Activated CD4-positive, alpha-beta T cell treated with anti-CD3 and anti-CD28 coated beads for 4 hours (primary cell): ENCODE measurements at places on chromosomes 5 and 9.

GRCh38 chr5:56737002-56737621 is 78.2 kb upstream of the MAP3K1 start:
- no peak for DNase-seq

DNA sequence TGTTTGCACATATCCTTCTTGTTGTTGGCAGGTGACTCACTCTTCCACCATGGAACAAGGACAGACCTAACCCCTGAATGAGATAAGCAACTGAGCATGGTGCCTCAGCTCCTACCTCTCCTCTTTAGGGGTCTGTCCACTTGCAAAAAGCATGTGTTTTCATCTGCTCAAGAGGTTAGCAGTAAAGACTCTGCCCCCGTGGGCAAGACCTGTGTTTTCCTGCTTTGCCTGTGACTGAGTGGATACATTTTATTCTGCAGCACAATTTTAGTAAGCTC is 111.0 kb upstream of the LIFR start:
- DNase-seq: no peak

DNA sequence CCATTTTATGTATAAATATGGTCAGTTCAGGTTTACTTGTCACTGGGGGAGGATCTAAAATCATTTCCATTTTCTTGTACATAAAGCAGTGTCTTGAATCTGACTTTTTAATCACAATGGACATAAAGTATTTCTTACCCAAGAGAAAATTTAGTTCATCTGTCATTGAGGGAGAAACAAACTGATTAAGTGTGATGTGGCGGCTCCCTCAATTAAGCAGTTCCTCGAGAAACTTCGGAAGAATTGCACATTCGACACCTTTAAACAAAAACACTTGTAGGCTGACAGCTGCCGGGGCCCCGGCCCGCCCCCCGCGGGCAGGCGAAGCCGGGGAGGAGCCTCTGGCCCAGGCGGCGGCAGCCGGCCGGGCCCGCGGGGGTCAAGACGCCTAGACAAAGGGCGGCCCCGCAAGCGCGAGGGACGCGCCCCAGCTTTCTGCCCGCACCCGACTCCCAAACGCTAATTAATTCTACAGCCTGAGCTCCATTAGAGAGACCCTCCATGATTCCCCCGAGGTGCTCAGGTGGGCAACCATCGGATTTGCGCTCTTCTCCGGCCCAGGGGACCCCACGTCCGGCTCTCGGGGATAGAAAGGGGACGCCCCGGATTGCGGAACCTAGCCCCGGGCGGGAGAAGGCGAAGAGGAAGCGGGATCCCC is 750 bp downstream of the TRIM36 start:
- DNase-seq: no peak

- no peak for DNase-seq
Observed at GRCh38 chr9:28207657-28208056, 634.4 kb upstream of the C9orf72 start.

- no peak for DNase-seq
Observed at GRCh38 chr9:23288545-23288944, 537.5 kb downstream of the ELAVL2 start.

DNA sequence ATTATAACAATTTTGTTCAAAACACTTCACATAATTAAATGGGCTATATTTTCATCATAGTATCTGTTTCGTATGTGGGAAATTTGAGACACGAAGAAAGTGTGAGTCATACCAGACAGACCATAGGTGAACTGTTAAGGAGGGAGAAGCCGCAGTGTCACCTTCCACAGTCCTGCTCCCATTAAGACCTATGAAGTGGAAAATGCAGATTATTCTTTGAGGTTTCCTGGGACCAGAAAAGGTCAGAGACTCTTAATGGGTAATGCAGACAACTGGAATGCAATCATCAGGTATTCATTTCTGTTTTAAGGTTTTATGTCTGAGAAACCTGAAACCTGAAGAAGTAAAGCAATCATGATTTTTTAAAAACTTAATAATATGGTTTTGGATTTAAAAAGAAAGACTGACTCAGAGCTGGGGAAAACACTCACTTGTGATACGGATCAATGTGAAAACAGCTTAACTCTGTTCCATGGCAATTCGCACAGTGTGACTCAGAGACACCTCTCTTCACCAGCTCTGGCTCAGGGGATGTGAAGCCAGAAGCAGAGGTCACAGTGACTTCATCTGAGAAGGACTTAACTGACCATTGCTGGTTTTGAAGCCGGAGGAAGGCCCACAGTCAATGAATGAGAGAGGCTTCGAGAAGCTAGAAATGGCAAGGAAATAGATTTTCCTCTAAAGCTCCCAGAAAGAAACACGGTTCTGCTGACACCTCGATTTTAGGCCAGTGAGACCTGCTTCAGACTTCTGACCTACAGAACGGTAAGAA is 17.2 kb upstream of the GCNT1 start:
- DNase-seq: peak; percentile 18

DNA sequence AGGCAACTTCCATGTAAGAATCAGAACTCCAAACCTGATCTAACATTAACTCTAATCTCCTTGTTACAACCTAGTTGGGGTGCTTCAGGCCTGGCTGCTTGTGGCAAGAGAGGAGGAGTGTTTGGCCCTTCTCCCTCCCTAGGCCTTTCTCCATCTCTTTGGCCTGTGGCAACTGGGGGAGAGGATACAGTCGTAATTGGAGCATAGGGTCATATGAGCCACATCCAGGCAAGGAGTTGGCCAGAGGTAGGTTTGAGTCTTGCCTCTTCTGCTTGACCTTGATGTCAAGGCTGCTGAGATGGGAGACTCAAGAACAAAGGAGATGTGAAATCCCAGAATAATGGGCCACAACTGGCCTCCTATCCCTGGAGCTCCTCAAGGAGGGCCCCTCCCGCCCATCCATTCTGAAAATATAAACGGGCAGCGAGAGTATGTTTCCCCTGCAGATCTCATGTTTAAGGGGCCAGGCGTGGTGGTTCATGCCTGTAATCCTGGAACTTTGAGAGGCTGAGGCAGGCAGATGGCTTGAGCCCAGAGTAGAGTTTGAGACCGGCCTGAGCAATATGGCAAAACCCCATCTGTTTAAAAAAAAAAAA is 59.3 kb upstream of the ANGPTL2 start:
- no peak for DNase-seq

- DNase-seq: no peak
Observed at GRCh38 chr5:4942831-4943178, 197.3 kb upstream of the ADAMTS16 start.

- no peak for DNase-seq
Observed at GRCh38 chr9:134211811-134212485, 47.6 kb upstream of the RNU6ATAC start.

DNA sequence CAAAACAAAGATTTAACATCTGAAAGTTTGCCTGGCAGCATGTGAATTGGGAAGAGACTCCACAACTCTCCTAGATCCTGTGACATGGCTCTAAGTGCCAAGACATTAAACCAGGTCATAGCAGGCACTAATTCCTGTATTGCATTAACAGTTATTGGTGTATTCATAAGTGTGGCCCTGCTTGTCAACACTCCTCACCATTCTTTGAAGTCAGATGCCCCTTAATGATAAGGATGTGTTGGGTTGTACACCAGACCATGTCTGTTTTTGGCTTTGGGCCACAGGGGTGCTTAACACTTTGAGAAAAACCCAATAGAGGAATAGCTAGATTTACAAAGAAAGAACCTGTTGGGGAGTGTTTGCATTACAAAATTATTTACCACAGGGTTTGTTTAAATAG is 43.4 kb upstream of the PDE8B start:
- DNase-seq: no peak

GRCh38 chr5:3878267-3878666 is 282.6 kb downstream of the IRX1 start:
- no peak for DNase-seq

- DNase-seq: no peak
Observed at GRCh38 chr5:30287890-30288289, 905.6 kb upstream of the CDH6 start.

GRCh38 chr9:14025741-14026140 is 288.2 kb downstream of the NFIB start:
- no peak for DNase-seq

GRCh38 chr9:122366074-122366660 is 4.7 kb upstream of the PTGS1 start:
- DNase-seq: no peak

- no peak for DNase-seq
Observed at GRCh38 chr5:53110156-53110555, 599 bp upstream of the MOCS2 start.

- no peak for DNase-seq
Observed at GRCh38 chr5:10527281-10527950, 36.5 kb upstream of the ANKRD33B start.

DNA sequence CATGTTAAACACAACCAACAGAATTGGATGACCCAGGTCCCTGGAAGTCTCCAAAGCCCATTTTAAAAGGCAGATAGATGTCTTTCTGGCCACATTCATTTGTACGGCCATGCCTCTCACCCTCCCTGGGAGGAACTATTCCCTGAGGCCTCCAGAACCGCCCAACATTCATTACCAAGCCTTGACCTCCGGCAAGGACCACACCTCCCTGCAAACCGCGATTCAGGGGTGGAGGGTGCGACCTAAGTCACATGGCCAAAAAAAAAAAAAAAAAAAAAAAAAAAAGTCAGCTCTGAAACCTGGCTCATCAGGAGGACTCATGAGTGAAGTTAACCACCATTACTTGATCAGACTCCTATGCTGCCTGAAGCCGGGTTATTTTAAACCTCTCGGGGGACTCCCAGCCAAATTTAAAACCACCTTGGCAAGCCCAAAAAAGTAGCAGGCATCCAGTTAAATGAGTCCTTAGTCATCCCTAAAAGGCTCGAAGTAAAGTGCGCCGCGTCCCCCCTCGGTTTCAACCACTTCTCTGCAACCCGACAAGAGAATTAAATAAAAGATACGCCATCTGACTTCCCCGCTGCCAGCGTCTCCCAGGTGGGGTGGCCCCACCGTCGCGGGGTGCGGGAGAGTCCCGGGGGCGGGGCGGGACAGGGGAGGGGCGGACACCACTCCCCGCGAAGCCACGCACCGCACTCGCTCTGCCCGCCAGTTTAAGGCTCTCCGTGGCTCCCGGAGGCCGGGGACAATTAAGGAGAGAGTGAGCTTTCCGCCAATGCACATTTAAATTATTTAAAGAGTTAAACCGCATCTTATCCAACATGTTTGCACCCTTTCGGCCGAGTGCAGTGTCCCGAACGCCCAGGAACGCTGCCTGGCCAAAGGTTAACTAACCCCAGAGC is 2.3 kb downstream of the KLF9 start:
- peak; percentile 73 for DNase-seq

DNA sequence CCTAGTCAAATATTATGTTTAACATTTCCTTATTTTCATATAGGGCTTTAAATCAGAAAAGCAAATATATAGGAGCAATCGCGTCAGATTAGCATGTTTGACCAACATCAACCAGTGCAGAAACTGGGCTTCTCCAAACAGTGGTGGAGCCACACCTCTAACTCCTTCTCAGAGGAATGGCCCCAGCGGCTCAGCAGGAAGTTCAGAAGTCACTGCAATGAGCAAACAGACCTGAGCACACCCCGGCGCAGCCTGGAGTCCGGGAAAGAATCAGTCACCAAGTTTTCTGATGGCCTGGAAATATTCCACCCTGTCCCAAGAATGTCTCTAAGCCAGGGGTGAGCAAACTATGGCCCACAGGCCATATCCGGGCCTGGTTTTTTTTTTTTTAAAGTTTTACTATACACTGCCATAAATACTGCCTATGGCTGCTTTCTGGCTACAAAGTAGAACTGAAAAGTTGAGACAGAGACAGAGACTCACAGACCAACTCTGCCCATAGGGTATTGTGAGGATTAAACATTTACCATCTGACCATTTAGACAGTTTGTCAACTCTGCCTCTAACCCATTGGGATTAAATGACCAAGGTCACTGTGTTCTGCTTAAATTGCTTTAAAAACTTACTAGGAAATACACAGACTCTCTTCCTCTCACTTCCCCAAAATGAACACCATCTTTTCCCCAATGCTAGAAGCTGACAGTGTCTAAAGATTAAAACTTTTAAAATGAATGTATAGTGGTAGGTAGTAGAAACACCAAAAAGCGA is 5.4 kb downstream of the GOLM1 start:
- no peak for DNase-seq

DNA sequence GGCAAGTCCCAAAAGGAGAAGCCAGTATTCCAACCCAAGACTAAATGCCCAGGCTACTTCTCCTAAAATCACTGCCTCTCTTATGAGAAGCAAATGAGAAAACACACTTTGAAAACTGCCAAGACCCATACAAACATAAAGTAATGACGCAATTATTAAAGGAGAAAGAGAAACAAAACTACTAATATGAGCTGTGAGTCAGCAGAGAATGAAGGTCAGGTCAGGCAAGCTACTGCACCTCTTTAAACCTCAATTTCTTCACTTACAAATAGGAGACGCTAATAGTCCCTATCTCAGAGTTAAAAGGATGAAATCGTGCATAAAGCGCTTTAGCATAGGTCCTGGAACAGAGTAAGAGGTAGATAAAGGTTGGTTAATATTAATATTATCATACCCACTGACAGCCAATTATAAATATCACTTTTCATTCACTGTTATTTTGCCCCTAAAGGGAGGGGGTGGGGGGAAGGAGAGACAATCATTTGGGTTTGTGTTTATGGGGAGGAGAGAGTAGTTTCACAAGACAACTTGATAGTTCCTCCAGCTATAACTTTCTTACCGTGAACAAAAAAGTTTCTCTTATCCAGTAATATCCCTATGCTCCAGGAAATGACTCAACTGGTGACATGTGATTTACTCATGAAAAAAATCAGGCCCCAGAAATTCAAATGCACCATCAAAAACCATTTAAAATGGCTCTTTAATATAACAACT is 3.6 kb downstream of the PSMB7 start:
- DNase-seq: no peak

DNA sequence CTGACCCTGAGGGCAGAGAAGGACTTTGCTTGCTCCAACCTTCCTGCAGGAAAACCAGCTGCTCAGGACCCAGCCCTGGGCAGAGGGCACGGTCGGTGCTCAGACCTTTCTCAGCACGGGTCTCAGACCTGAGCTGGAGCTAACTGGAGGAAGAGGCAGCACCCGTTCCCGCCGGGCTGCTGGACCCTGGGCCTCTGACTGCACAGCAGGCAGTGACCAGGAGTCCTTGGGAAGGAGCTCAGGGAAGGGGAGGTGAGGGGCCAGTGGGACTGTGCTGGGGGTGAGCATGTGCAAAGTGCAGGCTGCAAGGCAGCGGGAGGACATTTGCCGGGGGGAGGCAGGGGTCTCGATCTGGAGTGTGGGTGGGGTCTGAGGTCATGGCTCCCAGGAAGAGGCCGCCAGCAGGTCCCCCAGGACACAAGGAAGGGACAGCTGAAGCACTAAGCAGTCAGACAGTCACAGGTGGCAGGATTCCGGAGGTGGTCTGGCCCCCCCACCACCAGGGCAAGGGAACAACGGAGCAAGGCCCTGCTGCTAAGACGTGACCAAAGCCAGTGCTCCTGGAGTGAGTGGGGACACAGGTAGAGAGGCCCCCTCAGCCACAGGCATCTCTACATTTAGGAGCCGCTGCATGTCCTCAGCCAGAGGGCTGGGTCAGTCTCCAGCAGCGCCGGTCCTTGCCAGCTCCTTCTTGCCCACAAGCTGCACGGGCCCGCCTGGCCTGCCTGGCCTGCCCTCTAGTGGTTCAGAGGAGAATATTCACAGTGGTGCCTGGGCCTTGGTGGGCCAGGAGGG is 4.8 kb upstream of the DPM2 start:
- DNase-seq: no peak
